Skin of body (tissue), 3 donors: ENCODE measurements at places on chromosomes 5 and 9.

- DNase-seq = peak; percentile 87
Measured at GRCh38 chr5:34803974-34804732, 34.8 kb upstream of the TTC23L start.

DNA sequence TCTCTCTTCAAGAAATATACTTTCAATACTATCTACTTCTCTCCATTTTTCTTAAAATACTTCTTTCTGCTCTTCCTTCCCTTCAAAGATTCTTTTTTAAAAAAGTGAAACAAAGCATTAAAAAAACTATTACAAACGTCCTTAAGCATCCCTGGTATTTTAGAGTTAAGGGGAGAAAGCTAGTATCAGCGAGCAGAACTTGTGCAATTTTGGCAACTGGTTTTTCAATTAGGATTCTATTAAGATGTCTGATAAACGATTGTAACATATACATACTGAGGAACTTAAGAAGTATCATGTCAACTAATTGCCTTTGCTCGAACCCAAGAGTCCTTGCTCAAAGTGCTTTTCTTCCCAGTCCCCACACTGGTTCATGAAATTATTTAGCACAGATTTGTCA is 459.2 kb downstream of the BNC2 start:
- DNase-seq = no peak

GRCh38 chr9:72304538-72304937 is 60.5 kb downstream of the ZFAND5 start:
- DNase-seq = no peak

DNA sequence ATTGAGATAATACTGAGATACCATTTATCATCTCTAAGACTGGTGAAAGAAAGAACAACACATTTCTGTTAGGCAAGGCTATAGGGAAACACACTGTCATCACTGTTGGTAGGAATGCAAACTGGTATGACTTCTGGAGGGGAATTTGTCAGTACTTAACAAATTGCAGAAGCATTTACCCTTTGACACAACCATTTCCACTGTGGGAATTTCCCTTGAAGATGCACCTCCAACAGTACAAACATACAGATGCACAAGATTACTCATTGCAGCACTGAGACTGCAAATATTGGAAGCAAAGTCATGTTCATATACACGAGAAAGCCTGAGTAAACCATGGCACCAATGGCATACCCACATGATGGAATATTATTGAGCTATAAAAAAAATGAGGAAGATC is 17.6 kb downstream of the GM2A start:
- no peak for DNase-seq

GRCh38 chr9:101567725-101568350 is 26.9 kb downstream of the PPP3R2 start:
- DNase-seq = no peak

DNA sequence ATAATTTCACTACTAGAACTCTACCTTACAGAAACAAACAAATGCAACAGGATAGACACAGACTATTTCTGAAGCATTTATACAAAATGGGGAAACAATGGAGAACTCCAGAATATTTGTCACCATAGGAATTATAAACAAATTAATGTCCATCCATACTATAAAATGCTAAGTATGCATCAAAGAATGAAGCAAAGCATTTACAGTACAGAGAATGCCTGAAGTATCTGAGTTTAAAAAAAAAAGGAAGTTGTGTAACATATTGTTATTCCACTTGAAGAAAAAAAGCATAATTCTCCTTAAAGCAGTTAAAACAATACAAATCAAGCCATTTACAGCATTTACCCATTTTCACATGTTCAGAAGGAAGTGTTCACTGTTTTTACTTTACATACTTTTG is 53.0 kb downstream of the DROSHA start:
- DNase-seq = no peak

- DNase-seq = no peak
Measured at GRCh38 chr5:2433086-2433485, 318.4 kb downstream of the IRX2 start.

GRCh38 chr5:65100911-65101631 is 332.3 kb downstream of the CWC27 start:
- peak; percentile 48 for DNase-seq

- DNase-seq = no peak
Measured at GRCh38 chr5:99807346-99807745, 727.8 kb upstream of the FAM174A start.

DNA sequence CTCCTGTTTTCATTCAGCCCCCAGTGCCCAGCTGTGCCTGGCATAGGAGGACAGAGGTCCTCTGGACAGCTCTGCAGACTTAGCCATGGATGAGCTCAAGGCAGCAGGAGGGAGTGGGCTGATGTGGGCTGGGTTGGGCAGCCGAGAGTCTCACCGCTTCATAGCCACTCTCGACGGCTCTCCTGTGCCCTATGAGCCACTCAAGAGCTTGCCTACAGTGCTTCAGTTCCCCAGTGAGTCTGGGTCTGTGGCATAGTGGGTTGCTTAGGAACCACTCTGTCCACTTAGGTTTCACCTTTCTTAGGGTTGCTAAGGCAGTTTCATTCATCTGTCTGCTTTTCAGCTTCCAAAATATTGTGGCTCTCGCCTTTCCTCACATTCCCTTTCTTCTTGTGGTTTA is 296.8 kb downstream of the ICE1 start:
- no peak for DNase-seq

DNA sequence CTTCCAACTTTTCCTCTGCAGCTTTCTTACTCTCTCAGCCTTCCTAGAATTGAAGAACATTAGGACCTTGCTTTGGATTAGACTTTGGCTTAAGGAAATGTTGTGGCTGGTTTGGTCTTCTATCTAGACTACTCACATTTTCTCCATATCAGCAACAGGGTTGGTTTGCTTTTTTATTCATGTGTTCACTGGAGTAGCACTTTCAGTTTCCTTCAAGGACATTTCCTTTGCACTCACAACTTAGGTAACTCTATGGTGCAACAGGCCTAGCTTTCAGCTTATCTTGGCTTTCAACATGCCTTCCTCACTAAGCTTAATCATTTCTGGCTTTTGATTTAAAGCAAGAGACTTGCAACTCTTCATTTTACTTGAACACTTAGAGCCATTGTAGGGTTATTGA is 153.1 kb downstream of the CCDC192 start:
- no peak for DNase-seq

- peak; percentile 76 for DNase-seq
Measured at GRCh38 chr5:54221135-54221534, 89.2 kb downstream of the ARL15 start.

GRCh38 chr5:100904259-100904861 is 1.3 kb upstream of the ST8SIA4 start:
- no peak for DNase-seq

- DNase-seq = no peak
Measured at GRCh38 chr5:111165058-111165457, 59.1 kb upstream of the CAMK4 start.

DNA sequence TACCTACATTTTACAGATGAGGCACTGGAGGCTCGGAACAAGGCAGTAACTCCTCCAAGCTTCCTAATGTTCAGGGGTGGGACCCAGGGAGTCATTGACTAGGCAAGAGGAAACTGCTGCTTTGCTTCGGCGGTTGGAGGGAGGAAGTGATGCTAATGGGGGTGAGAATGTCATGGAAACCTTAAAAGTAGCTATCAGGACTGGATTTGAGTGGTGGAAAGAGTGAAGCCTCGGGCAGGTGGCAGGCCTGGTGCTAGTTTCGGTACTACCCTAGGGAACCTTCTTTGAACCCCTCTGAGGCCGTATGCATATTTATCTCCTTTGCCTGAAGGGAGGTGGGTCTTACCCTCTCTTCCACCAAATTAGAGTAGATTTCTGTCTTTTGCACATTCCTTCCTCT is 1.6 kb downstream of the BSPRY start:
- no peak for DNase-seq
